ENCODE measurements at places on chromosomes 1 and 21. TPM values are rescaled to one million over a fixed set of nuclear protein-coding genes. Genes with fewer than 3 reads are reported as not detected.

Gene C1orf210
- 0.12 TPM for total RNA-seq

Gene GBP7
- total RNA-seq, result not detected

Gene FCGR2B
- not detected for total RNA-seq

DNA sequence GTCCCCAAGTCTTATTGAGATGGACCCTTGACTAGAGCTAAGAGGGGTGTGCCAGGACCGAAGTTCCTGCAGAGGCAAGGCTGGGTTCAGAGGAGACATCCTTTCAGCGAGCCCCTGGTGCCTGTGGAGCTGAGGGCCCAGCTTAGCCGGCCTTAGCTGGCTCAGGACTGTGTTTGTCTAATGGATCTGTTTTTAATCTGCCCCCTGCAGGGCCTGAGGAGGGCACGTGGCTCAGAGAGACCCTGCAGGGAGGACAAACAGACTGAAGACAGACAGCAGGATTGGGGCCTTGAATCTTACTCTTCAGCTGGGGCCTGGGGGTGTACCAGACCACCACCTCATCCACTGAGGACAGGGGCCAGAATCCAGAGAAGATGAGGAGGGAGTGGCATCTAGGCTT is 1.6 kb downstream of the CRABP2 start:
- no peak for DNase-seq

DNA sequence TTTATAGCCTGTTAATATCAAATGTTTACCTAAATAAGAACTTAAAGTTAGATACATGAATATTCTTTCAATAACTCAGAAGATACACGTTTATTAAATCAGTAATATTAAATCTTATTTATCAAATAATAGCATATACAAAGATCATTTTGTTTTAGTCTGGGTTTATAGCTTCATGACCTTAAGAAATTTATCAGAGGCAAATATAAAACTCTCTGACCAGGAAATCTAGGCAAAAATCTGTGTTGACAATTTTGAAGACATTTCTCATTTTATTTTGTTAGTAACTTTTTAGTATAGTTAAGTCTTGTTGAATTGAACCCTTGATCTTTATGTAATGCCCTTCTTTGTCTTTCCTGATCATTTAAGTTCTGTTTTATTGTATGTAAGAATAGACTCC is 46.4 kb downstream of the PRKACB start:
- DNase-seq, result no peak

- no peak for DNase-seq
These were observed 5.3 kb upstream of the ERG start for GRCh38 chr21:38503583-38503982.

Data from NCI-H460 (cell line).